ENCODE measurements at places on chromosomes 1 and 21. TPM values are rescaled to one million over a fixed set of nuclear protein-coding genes. Genes with fewer than 3 reads are reported as not detected.
A peak's percentile ranks its signal among the peaks of the same experiment; 100 is the strongest.

- peak; percentile 25 for DNase-seq
These were observed 273.4 kb upstream of the CACYBP start for GRCh38 chr1:174726167-174726879.

GRCh38 chr1:145962157-145963102 lies 1.9 kb downstream of the ANKRD34A start:
- DNase-seq, result no peak

Gene SYT11
- polyA plus RNA-seq, result 27.6 TPM

GRCh38 chr1:8976896-8977450 lies 31.3 kb downstream of the CA6 start:
- no peak for DNase-seq

- DNase-seq, result no peak
These were observed 85.7 kb upstream of the CXADR start for GRCh38 chr21:17427157-17427556.

DNA sequence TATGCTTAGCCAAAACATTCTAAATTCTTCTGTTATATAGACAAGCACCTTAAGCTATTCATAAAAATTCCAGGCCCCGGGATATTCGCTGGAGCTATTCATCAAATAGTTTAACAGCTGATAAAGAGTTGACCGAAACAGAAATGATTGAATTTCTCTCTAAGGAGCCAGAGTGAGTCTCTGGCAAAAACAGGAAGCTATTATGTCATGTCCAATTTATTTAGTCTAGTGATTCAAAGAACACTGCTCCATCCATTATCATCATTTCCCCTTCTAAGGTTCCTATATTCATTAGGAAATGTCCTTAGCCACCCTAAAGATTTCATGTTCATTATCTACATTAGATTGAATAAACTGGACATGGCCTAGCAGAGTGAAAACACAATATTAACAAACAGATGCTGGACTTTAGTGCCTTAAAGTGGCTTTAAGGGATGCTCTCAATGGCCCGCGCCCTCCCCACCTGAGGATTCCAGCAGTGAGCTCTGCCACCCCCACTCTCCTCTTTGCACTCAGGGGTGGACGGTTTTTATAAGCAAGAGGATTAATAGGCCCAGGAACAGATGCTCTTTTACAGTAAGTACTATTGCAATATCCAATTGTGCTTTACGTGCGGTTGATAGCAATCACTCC lies 122.1 kb upstream of the RGS1 start:
- DNase-seq, result peak; percentile 58

Gene KPNA6
- polyA plus RNA-seq, result 22.1 TPM

DNA sequence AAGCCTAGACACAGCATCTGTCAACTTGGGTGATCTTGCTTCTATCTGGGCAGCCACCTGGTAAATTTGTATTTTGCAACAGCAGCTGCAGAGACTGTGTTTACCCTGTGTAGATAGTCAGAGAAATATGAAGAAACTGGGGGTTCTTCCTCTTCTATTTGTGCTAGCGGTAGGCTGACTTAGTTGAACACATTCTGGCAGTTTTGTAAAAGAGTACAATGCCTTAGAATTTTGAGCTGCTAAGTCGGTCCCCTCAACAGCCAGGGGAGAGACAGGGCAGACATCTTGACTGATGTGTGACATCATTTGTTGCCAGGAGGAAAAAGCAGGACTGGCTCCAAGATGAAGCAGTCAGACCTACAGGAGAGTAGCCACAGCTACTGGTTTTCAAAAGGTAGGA lies 53.7 kb downstream of the KCNJ6 start:
- peak; percentile 9 for DNase-seq

DNA sequence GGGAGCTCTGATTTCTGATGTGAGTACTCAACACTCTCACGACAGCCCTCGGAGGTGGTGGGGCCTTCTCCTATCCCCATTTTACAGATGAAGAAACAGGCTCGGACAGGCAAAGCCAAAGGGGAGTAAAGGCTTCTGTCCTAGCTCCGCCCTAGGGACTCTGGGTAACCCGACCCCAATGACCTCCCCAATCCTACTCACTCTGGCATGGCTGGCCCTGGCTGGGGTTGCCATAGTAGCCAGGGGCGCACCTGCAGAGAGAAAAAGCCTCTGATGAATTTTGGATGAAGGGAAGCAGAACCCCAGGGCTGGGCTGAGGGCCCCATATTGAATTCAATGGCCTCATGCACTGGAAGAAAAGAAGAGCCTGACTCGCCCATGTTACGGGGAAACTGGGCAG lies 61.1 kb downstream of the LDLRAD2 start:
- no peak for DNase-seq

Data from endothelial cell of umbilical vein (primary cell).